Stimulated activated CD4-positive, alpha-beta T cell treated with anti-CD3 and anti-CD28 coated beads, Interleukin-12 subunit alpha, Interleukin-12 subunit beta, amount 100 ng/mL, for 4 hours (primary cell): ENCODE measurements at places on chromosomes 1 and 21.
A peak's percentile ranks its signal among the peaks of the same experiment; 100 is the strongest.

GRCh38 chr1:116104667-116105066 lies 6.5 kb upstream of the MAB21L3 start:
- no peak for DNase-seq

- DNase-seq = no peak
Observed at GRCh38 chr1:171210355-171210754, 25.3 kb downstream of the FMO2 start.

- DNase-seq = no peak
Observed at GRCh38 chr1:214285610-214286440, 4.9 kb downstream of the SMYD2 start.

- no peak for DNase-seq
Observed at GRCh38 chr1:92934395-92935378, 26.6 kb downstream of the DIPK1A start.

- peak; percentile 64 for DNase-seq
Observed at GRCh38 chr1:152189657-152190442, 30.8 kb upstream of the RPTN start.

DNA sequence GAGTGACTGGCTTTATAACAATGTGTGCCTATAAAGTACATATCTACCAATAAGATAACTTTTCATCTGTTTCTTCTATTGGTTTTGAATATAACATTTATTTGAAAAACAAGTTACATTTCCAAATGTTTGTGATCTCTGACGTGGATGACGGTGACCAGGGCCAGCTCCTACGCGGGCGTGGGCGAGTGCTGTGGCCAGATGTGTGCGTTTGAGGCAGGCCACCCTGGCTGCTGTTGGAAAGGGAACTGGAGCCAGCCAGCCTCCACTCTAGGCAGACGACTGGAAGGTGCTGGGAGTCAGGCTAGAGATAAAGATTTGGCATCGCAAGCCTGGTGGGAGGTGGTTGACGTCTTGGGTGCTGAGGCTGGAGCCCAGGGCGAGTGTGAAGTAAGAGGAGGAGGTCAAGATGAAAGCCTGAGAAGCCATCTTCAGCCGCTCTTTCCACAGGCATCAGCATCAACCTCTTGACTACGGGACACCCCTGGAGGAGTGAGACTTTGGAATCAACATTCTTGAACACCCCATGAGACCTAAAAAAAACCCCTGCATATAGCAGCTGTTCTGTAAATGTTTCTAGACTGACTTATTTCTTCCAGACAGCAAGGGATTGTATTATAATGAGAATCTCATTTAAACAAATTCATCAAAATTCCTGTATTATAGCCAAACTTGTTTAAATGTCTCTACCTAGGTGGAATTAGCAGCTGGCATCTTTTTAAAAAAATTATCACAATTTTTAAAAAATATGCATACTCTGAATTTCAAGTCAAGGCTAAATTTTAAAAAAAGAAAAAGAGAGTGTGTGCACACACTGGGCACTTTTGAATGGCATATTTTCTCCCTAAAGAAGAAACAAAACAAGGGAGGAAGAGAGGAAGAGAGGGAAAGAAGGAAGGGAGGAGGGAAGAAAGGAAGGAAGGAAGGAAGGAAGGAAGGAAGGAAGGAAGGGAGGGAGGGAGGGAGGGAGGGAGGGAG lies 112.5 kb upstream of the SLC44A3 start:
- DNase-seq = no peak

- DNase-seq = no peak
Observed at GRCh38 chr1:172450524-172450885, 6.6 kb upstream of the PIGC start.

- no peak for DNase-seq
Observed at GRCh38 chr21:38793926-38794713, 11.6 kb upstream of the ETS2 start.

- DNase-seq = no peak
Observed at GRCh38 chr1:113380075-113380474, 10.2 kb upstream of the MAGI3 start.

DNA sequence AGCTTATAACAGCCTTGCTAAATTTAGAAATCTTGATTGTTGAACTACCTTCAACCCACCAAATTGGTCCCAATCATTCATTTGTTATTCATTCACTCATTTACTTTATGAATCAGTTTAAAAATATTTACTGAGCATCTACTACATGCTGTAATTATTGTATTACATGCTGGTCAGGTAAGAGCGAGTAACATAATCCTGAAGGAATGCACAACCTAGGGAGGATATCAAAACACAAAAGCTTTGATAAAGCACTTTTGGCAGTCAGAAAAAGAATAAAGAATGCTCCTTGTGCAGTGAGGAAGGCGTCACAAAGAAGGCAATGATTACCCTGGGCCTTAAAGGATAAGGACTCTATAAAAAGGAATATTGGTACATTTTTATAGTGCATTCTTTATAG lies 518.9 kb upstream of the NR5A2 start:
- DNase-seq = no peak

GRCh38 chr1:119549719-119550132 lies 42.7 kb downstream of the HSD3B1 start:
- no peak for DNase-seq

DNA sequence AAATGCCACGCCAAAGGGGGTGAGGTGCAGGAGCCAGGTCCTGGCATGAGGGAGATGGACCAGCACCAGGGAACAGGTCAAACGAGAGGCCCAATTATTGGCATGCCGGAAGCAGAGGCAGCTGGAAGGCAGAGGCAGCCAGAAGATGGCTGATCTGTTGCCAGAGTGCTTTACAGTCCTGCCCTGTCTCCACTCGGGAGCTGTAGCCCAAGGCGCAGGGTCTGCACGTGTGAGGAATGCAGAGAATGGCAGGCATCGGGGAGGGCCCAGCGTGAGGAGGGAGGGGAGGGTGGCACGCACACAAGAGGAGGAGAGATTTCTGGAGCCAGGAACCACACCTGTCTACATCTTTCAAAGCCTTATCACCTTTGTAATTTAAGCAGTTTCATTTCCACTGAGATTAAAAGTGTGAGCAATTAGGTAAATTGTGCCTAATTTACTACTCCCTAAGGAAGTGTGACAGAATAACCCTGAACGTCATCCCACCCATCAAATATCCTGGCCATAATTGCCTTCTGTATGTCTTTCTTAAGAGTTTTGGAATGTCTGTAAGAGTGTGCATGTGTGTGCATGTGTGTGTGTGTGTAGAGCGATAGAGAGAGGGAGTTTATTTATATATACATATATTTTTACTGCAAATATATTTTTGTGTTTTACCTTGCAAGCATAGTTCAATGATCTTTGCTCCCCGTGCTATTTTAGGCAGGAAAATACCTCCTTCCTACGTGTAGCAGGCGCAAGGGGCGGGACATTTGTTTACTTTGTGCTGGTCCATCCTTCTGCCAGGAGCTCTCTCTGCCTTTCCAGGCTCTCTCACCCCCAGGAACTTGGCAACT lies 125.5 kb upstream of the SERBP1 start:
- no peak for DNase-seq

- no peak for DNase-seq
Observed at GRCh38 chr1:8797216-8797615, 20.2 kb downstream of the RERE start.

DNA sequence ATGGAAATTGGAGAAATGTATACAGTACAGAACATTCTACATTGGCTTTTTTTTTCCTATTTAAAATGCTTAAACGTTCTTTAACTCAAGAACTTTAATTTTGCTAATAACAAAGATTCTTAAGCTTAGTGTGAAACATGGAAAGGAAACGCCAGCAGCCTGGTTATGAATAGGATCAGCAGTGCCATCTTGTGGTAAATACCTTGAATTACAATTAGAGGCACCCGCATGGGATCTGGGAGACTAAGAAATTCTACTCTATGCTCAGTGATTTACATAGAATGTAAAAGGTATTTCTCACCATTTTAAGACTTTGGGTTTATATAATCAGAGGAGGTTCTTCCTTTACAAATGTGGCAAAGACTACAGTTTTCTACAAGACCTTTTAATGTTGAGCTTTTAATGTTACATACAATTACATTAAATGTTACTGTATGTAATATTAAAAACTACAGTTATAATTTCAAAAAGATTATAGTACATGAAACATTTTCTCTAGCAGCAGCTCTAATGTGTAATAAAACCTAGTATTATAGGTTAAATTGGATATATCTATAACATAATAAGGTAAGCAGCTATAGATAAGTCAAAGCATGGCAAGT lies 32.1 kb upstream of the APOBEC4 start:
- DNase-seq = no peak

DNA sequence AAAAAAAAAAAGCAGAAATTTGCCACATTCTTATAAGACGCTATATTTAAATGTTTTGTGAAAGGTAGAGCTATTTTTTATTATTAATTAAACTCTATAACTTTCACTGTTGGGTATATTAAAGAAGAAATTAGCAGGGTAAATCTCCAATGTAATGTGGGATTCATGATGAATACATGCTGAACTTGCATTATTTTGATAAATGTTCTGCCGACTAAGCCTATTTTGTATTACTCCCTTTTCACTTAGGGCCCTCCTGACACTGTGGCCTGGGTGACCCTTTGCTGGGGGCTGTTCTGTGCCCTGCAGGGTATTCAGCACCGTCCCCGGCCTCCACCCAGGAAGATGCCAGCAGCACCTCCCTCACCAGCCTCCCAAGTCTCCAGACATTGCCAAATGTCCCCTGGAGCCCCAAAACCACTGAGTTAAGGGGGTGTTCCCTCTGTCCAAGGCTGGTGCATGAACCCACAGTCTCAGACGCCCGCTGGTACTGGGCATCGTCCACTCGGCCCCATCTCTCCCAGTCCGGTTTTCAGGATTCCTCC lies 22.5 kb downstream of the RSPH1 start:
- no peak for DNase-seq

DNA sequence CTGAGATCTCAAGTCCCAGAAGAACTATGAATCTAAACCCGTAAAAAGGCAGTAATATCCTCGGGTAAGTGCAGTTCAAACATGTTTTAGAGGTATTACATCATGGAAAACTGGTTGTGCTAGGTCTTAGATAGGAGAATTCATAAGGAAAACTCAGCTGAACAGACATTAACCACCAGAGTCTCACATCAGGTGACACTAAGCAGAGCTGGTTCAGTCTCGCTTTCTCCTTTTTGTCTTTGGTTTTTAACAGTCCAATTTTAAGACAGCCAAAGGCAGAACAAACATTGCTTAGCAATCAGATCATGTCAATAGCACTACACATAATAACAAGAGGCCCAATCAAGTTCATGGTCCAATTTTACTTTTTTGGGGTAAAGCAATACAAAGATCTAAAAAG lies 63.1 kb upstream of the MUTYH start:
- DNase-seq = no peak

DNA sequence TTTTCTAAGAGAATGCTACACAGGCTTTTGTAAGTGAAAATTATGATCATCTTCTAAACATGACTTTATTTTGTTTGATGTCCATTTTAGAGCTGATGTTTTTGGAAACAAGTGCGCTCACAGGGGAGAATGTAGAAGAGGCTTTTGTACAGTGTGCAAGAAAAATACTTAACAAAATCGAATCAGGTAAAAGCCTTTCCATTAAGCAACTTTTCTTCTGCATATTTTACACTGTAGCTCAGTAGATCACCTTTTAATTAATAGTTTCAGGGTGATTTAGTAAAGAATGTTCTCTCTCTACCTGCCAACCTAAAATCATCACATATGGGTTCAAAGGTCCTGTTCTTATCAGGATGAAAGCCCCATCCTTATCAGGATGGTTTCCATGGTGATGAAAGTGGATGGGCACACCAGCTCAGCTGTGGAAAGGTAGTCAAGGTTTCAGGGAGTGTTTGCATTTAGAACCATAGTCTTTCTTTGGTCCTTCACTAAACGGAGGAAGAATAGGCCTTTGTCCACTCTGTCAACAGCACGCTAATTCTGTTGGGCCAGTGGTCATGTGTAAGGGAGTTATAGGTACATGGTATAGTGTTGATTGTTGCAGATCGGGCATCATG lies 28.1 kb downstream of the RAB4A start:
- DNase-seq = no peak

GRCh38 chr1:153465811-153466636 lies 5.6 kb upstream of the S100A7 start:
- peak; percentile 69 for DNase-seq

GRCh38 chr1:27513528-27513927 lies 23.6 kb upstream of the WASF2 start:
- no peak for DNase-seq

- no peak for DNase-seq
Observed at GRCh38 chr1:151065089-151065645, 5.0 kb downstream of the MLLT11 start.

DNA sequence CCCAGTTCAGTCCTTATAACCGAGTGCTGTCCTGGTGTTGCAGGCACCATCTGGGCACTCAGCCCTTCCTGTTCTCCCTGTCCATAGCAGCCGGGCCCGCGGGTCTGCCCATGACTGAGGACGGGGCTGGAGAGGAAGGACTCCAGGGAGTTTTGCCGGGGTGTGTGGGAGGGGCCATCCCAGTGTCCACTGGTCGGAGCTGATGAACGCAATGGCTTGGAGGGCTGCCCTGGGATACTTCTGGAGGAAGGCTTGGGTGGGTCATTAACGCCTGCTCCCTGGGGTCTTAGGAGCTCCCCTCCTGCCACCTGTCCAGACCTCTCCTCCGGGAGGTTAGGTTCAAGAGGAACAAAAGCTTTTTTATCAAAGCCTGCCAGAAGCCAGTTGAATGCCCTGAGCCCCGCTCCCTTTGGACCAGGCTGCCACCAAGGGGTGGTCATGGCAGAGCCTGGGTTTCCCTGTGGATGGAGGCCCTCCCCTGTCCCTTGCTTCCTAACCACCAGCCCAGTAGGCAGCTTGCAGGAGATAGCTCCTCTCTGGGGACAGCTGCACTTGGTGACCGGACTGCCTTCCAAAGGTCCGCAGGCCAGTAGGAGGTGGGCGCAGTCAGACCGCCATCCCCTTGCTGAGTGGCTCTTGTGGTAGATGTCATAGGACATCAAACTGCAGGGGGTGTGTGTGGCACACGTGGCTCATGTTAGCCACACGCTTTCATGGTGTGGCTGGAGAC lies 61.3 kb downstream of the TRIM11 start:
- DNase-seq = no peak

DNA sequence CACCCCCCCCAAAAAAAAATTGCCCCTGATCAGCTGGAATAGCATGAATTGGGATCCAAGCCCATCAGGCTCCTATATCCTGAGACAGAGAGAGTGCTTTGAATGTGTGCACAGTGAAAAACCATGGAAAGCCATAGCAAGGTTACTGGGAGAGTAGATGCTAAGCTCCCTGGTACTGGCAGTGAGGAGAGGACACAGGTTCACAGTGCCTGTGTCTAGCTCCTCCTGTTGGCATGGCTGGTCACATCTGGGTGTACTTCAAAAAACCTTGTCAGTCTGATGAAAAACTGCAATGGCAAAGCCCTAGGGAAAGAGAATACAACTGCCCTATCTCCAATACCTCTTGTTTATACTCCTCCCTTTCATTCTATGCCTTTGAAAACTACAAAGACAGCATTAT lies 12.9 kb downstream of the COPA start:
- no peak for DNase-seq
